ENCODE measurements at places on chromosomes 6 and 20.

GRCh38 chr6:63441266-63441956 is 121.6 kb upstream of the LGSN start:
- DNase-seq: no peak

DNA sequence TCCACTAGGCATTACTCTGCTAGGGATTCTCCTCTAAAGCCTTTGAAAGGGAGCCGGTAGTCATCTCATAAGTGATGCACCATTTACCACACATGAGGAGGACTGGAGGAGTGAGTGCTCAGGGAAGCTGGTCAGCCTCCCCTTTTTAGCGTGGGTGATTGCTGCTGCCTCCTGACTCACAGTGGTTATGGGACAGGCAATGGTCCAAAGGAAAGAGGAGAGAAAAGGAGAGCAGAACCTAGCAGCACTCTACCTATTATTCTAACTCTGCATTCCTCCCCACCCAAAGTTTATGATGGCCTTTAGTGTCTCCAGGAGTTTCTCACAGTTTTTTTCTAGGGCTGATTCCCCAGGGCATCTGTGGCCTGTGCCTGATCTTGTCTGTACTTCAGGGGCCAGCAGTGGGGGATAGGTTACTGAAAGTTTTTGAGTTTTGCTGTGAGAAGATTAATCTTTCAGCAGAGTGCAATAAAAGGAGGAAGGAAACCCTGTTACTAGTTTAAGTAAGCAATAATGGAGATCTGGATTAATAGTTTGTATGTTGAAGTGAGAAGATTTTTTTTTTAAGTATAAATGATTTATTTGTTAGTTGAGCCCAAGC is 36.4 kb upstream of the GCLC start:
- DNase-seq: no peak

DNA sequence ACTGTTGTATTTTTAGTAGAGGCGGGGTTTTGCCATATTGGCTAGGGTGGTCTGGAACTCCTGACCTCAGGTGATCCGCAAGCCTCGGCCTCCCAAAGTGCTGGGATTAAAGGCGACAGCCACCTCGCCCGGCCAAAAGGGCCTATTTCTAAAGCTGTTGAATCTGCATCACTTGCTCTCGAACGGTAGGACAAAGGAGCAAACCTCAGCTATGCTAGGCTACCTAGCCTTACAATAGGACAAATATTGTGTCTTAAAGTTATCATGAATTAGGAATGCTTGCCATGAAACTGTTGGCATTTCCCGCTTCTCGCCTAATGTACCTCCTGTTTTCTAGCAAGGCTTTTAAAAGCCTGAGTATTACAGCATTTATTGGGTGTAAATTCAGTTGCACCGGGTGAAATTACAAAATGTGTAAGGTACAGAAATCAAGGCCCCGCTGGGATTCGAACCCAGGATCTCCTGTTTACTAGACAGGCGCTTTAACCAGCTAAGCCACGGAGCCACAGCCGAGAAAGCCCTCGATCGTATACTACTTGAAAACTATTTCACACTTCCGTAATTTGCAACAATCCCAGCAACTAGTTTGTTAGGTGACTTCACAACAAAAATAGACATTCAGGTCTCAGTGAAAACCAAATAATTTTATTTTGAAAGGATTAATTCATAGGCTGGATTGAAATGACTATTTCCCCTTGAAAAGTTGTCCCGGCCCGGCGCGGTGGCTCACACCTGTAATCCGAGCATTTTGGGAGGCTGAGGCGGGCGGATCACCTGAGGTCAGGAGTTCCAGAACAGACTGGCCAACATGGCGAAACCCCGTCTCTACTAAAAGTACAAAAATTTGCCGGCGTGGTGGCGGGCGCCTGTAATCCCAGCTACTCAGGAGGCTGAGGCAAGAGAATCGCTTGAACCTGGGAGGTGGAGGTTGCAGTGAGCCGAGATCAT is 211.6 kb upstream of the ZNF184 start:
- no peak for DNase-seq

DNA sequence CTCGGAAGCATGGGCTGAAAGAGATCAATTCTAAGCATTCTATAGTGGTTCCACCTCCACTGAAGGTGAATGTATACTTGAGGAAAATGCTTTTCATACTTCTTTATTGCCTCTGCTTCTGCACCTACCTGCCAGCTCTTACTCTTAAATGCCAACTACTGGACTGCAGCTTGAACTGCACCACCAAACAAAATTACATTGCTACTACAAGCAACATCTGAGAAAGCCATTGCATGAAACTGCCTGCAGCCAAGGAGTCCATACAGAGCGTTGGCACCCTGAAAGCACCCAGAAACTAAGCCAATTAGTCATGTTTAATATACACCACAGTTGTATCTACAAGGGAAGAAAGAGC is 440.9 kb downstream of the BTBD3 start:
- no peak for DNase-seq

- DNase-seq: no peak
Measured at GRCh38 chr6:107941627-107942026, 16.4 kb downstream of the SEC63 start.

- no peak for DNase-seq
Measured at GRCh38 chr6:134593887-134594286, 276.0 kb upstream of the SGK1 start.

DNA sequence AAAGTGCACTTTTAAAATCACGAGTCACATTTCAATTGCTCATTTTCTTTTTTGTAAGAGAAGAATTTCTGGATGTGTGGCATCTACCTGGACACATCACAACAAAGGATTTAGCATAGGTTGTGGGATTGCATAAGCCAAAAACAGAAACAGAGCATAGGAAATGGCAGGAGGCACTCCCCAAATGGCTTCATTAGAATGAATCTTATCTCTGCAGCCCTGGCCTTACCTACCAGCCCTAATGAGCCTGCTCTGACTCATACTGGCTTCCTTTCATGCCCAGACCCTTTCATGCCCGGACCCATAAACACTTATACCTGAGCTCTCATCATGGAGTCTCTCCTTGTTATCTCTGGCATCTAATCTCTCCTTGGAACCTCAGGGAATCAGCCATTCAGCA is 23.9 kb upstream of the SPTLC3 start:
- no peak for DNase-seq

- DNase-seq: no peak
Measured at GRCh38 chr20:2690213-2690612, 2.4 kb upstream of the EBF4 start.

- no peak for DNase-seq
Measured at GRCh38 chr20:272718-273117, 15.2 kb downstream of the DEFB132 start.

- no peak for DNase-seq
Measured at GRCh38 chr6:121951123-121951522, 448.3 kb upstream of the HSF2 start.

DNA sequence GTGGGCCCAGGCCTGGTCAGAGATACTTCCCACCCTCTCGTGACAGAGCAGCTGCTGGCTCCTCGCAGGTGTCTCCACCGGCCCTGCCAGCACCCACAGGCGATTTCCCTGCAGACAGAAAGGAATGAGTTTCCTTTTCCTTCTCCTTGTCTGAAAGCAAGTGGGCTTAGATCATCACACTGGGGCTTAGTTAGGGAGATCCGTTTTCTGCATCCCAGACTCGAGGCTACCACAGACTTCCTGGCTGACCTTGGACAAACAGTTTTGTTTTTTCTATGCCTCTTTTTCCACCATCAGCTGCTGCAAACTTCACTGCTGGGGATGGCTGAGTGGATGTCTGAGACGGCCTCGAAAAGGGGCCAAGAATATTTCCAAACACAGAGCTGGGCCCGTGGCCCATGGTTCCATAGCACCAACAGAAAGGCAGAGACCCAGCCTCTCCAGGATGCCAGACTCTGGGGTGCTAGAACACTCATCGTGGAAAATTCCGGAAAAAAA is 86.5 kb downstream of the BANF2 start:
- peak; percentile 54 for DNase-seq

DNA sequence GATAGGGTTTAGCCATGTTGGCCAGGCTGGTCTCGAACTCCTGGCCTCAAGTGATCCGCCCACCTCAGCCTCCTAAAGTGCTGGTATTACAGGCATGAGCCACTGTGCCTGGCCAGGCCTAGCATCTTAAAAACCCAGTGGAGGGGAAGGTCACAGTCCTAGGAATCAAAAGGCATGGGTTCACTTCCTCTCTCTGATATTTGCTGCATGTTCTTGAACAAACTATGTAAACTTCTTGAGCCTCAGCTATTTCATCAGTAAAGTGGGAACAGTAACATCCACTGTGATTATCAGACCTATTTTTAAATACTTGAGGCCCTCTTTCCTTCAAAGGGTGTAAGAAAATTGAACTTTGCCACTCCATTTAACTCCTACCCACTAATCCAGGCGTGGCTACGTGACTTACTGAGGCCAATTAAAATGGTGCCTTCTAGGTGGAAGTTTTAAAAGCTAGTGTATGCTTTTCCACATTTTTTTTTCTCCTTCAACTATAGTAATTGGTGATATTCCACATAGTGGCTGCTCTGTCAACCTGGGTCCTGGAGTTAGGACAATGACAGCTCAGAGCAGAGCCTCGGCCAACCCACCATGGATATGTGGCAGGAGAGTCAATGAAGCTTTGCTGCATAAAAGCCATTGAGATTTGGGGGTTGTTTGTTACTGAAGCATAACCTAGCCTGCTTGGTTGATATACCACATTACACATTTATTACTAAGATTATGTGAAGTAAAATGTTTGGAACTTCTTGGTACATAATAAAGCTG is 32.2 kb upstream of the IER3 start:
- no peak for DNase-seq

DNA sequence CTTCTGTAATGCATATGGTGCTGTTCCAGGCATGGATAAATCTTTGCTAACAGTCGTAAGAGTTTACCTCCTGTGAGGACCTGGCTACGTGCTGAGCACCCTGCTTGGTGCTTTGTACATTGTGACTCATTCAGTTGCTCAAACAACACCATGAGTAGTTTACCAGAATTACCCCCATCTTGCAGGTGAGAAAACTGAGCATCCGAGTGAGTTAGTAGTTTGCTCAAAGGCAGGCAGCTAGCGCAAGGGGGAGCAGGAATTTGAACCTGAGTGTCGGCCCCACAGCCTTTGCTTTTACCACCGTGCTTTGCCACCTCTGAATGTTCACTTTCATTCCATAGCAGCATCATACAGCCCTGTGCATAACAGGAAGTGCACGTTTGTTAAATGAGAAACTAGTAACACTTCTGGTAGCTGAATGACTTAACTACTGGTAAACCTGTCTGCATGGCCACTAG is 121.9 kb downstream of the MTHFD1L start:
- no peak for DNase-seq

DNA sequence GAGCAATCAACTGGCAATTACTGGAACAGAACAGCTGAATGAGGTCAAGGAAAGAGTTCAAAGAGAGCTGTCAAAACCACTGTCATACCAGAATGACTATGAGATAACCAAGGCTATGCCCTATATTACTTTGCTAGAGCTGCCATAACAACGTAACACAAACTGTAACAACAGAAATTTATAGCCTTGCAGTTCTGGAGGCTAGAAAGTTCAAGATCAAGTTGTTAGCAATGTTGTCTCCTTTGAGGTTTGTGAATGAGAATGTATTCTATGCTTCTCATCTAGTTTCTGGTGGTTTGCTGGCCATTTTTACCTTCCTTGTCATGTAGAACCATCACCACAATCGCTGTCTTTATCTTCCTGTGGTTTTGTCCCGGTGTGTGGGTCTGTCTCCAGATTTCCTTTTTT is 1323.0 kb upstream of the GJE1 start:
- DNase-seq: no peak

GRCh38 chr6:100289285-100289684 is 175.4 kb downstream of the SIM1 start:
- no peak for DNase-seq

DNA sequence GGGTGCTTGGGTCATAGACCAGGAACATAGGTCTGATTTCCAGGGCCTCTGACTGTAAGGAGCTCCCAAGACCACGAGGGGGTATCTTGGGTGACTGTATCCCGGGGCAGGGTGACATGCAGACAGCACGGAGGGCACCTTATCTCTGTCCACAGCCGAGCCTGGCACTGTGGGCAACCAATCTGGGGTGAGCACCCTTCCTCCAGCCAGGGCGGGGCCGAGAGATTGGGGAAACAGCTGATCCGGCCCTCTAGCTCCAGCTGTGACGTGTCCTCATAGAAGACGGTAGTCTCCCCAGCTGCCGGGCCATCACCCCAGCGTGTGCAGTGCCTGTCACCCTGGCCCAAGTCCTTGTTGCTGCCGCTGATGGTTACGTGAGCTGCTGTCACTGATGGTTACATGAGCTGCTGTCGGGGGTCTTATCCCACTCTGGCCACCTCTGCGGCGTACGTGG is 139.6 kb upstream of the RNF24 start:
- DNase-seq: no peak

GRCh38 chr6:124494956-124495664 is 467.1 kb upstream of the RNF217 start:
- DNase-seq: no peak

DNA sequence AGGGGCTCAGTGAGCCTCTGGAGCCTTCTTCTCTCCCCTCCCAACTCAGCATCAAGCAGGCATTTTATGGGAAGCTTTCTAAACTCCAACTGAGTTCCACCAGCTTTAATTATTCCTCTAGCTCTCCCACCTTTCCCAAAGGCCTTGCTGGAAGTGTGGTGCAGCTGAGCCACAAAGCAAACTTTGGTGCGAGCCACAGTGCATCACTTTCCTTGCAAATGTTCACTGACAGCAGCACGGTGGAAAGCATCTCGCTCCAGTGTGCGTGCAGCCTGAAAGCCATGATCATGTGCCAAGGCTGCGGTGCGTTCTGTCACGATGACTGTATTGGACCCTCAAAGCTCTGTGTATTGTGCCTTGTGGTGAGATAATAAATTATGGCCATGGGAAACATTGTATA is 78.8 kb downstream of the ASXL1 start:
- DNase-seq: no peak

- no peak for DNase-seq
Measured at GRCh38 chr6:110053395-110054240, 75.5 kb downstream of the GPR6 start.

DNA sequence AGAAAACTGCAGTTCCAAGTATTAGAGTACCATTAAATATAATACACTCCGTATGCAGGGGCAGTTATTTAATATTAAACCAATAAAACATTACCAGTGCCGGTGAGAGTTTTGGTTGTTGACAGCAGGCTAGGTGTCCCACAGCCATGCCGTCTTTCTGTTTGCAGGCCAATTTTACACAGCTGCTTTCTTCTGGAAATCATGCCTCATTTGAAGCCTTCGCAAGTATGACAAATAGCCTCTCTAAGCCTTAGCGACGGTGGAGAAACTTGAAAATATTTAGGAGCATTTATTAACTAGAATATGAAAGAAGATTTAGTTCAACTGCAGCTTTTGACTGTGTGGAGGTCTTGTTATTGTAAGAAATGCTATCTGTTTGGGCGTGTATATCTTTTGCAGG is 226.0 kb downstream of the BMP2 start:
- no peak for DNase-seq

Data from left cardiac atrium (tissue), 4 donors.